ENCODE measurements at places on chromosomes 7 and 10.

DNA sequence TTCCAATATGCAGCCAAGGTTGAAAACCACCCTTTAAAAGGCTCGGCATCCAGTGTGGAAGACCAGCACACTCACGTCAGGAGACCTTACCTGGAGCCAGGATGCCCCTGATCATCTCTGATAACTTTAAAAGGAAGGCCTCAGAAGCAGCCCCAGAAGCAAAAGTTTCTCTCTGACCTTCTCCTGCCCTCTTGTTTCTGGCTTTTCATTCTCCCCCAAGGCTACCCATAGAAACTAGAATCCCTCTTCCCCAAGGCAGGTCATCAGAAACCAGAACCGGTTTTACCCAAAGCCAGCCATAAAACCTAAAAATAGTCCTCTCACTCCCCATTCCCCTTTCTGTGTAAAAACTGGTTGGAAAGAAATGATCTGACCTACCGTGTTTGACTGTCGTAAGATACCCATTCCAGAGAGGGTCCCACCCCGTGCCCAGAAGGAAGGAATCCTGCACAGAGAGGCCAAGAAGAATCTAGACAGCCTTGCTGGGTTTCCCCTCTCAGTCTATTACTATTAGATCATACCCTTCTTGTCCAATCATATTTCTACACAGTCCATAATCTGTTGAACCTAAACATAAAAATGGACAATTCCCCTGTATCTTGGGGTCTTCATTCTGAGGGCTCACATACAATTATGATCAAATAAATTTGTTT, 17.5 kb upstream of the TSPAN14 start:
- DNase-seq, result no peak

DNA sequence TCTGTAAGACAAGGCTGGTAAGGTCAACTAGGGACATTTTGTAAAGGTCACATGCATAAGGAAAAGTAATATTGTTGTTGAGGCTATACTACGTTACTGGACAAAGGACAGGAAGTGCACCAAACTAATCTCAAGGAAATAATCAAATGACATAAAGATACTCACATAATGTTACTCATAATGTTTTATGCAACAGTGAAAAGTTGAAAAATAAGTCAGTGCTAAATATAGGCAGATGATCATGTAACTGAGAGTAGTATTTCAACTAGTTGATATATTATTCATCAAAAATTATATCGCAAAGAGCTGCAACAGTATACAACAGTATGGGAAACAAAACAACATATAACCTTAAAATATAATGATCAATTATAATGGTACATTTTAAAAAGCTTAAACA, 215.7 kb downstream of the PTN start:
- no peak for DNase-seq

GRCh38 chr7:47024991-47025390, 556.9 kb downstream of the TNS3 start:
- no peak for DNase-seq

DNA sequence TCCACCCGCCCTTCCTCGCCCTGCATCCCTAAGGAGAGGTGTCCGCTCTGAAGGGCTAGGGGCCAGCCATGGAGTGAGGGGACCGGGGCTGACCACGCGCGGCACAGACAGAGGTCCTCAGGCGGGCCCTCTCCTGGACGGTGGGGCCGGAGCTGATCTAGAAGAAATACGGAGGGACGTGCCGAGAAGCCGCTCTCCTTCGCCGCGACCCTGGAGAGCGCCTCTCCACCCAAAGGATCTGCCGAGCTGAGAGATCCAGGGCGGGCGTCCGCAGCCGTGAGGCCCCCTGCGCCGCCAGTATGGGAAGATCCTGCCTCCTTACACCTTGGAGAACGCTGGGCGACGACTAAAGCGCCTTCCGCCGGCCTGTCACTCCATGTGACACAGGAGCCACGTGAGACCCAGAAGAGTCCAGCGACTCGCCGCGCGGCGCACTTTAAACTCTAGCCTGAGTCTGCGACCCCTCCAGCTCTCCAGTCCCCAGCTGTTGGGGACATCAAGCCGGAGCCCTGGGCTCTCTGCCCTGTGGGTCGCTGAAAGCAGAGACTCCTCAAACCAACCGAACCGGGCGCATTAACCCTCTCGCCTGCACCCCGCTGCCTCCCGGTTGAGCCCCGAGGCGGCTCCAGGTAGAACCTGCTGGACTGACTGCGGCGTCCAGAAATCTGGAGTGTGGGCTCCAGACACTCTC, 1.5 kb upstream of the SFMBT2 start:
- no peak for DNase-seq

- no peak for DNase-seq
Observed at GRCh38 chr10:71629131-71629530, 90.4 kb downstream of the C10orf105 start.

Measured in fibroblast of skin of right biceps (primary cell).